ENCODE measurements at places on chromosomes 11 and 22.

- DNase-seq: no peak
Measured at GRCh38 chr11:66277471-66278362, at the start of gene CNIH2. Gene CNIH2 (plus strand): TSS chr11:66278175. CDS start chr11:66278457, 282 bp downstream.

- no peak for DNase-seq
Measured at GRCh38 chr22:47574556-47574955, 812.1 kb downstream of the TBC1D22A start.

- DNase-seq: no peak
Measured at GRCh38 chr11:113315811-113316210, 1.4 kb downstream of the TTC12 start.

- DNase-seq: no peak
Measured at GRCh38 chr11:70587075-70587389, 188.7 kb downstream of the CTTN start.

DNA sequence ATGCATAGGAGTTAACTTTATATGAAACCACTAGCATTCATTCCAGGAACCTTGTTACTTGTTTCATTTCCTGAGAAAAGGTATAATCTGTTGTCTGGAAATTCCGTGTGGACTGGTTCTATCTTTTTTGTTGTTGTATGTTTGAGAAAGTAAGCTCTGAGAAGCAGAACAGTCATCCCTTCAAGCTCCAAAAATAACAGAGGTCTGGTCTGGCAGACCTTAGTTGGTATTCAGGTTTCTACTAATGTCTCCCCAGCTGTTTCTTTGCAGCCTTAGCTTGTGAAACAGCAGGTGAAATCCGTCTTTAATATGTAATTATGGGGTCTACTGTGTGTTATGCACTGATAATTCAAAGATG is 2.4 kb downstream of the RNF121 start:
- no peak for DNase-seq

DNA sequence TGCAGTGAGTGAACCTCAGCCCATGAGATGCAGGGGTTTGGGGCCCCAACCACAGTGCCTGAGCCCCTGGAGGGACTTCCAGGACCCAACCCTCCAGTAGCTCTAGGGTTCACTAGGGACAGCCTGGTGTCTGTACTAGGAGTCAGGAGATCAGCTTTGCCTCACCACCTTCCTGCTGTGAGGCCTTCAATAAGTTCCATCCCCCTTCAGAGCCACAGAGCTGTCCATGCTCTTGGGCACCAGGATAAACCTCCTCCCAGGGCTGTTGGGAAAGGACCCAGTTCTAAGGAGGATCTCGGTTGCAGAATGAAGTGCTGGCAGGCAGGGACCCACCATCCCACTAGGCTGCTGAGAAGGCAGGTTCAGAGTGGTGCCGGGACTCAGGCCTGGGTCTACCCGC is 9.7 kb downstream of the ARHGEF17 start:
- DNase-seq: no peak

GRCh38 chr22:17998913-17999312 is 25.4 kb downstream of the MICAL3 start:
- DNase-seq: no peak

- DNase-seq: no peak
Measured at GRCh38 chr22:30984317-30984716, 15.3 kb downstream of the TUG1 start.
